SW 1271 (cell line): ENCODE measurements at places on chromosomes 2 and 18.

- DNase-seq: no peak
These were observed 36.8 kb downstream of the MEX3C start for GRCh38 chr18:51160646-51161045.

DNA sequence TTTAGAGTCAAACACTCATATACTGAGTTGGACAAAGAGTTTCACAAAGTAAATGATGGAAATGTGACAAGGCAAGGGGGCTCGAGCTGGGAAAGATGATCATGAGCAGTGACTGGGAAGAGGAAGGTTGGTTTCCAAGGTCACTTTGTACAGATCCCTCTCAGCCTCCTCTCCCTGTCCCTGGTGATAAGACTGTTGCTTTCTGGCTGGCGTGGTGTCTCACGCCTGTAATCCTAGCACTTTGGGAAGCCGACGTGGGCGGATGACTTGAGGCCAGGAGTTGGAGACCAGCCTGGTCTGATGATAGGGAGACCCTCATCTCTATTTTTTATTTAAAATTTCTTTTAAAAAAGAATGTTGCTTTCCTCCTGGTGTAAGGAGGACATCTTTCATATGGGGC lies 86.6 kb upstream of the STPG4 start:
- no peak for DNase-seq

DNA sequence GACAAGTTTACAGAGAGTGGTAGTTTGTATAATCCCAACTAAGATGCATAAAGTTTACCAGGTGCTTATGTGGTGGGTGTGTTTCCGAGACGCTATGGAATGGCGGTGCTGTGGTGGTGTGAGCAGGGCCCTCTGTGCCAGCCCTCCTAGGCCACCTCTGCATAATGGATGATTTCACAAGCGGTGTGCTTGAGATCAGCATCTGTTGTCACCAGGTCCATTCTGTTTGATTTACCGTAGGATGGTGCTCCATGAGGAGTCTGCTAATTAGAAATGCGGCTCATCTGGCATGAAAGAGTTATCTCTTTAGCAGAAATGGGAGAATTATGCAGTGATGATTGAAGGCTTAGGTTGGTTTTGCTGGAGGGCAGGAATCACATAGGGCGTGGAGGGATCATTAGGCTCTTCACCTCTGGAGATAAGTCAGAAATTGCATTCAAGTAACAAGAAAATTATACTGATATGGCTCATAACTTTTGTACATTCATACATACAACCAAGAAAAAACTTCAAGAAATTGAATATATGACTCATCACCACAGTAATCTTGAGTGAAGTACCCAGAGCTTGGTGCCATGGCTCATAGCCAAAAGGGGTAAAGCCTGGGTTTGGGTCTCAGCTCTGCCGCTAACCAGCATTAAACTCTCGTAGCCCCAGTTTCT lies 41.4 kb downstream of the CRIM1 start:
- no peak for DNase-seq

- peak; percentile 31 for DNase-seq
These were observed 26.0 kb downstream of the ACADL start for GRCh38 chr2:210199186-210199765.

GRCh38 chr2:148218326-148219075 lies 197.6 kb downstream of the MBD5 start:
- DNase-seq: no peak

- no peak for DNase-seq
These were observed 97.5 kb downstream of the ERBB4 start for GRCh38 chr2:212441141-212441540.

GRCh38 chr2:211439011-211439410 lies 882.6 kb downstream of the CPS1 start:
- DNase-seq: no peak

GRCh38 chr2:100561191-100561590 lies 1.6 kb upstream of the PDCL3 start:
- DNase-seq: no peak

DNA sequence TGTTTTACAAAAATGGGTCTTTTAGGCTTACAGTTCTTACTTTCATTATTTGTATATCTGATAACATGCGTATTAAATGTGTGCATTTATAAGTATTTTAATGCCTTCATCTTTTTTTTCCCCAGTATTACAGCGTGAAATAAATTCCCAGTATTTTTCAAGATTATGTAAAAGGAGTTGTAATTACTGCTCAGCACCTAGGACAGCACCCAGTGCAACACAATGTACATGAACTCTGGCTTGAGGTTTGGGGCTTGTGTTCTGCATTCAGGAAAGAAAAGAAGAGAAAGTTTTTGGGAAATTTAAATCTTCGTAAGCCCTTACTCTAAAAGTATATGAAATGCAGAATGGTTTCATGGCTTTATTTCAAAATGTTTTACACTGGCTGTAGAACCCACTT lies 16.7 kb downstream of the ZNF638 start:
- no peak for DNase-seq

- DNase-seq: peak; percentile 44
These were observed 211.6 kb upstream of the MMADHC start for GRCh38 chr2:149799013-149799705.

GRCh38 chr2:70767079-70767698 lies 811 bp downstream of the ADD2 start:
- no peak for DNase-seq

DNA sequence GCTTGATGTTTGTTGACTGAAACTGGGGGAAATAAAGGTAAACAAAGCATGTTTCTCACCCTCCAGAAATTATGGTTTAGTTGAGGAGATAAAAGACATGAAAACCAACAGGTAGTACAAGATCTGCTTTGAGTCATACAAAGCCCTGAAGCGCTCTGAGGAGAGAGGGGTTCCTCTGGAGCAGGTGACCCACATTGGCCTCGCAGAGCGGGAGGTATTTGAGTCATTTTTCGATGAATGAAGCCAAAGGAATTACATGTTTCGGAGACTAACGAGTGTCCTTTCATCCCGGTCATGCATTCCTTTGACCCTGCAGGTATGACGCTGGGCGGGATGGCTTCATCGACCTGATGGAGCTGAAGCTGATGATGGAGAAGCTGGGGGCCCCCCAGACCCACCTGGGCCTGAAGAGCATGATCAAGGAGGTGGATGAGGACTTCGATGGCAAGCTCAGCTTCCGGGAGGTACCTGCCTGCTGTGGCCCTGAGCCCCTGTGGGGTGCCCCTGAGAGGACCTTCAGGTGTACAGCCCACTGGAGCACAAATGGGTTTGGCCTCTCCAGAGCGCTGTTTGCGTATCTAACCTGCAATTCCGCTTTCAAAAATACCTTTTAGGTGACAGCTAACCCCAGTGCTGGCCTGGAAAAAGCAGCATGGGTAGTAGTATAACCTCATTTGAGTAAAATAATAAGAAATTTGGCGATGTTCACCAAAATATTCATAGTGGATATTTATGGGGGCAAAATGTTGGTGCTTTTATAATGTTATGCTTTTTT lies 29.3 kb downstream of the EFHD1 start:
- DNase-seq: no peak

DNA sequence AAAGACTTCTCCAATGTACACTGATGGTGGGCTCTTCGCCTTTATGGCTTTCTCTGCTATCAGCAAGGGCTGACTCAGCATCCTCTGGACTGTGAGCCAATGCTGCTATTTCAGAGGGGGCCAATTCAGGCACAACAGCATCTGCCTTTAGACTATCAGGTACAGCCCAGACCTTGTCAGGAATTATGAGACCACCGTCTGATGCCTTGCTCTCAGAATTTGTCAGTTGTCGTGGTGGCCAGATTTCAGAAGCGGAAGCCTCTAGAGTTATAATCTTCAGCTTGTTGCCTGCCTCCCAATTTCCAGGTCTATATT lies 92.7 kb downstream of the ALPK2 start:
- no peak for DNase-seq

- no peak for DNase-seq
These were observed 46.3 kb downstream of the ADCYAP1 start for GRCh38 chr18:950882-951495.

DNA sequence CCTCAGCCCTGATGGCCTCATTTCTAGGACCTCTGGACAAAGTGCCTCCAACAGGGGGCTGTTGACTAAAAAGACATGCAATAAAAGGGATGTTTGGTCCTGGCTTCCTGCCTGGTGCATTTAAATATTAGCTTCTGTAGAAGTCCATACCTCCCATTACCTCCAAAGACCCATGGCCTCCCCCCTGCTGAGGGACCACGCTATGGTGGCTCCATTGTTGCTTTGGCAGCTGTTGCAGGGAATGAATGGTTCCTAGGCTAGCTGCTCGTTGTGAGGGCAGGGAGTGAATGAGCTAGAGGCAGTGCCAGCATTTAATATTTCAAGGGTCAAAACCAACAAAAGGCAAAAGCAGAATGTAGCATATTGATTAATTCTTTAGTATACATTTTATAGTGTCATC lies 285.9 kb downstream of the SLC8A1 start:
- no peak for DNase-seq

DNA sequence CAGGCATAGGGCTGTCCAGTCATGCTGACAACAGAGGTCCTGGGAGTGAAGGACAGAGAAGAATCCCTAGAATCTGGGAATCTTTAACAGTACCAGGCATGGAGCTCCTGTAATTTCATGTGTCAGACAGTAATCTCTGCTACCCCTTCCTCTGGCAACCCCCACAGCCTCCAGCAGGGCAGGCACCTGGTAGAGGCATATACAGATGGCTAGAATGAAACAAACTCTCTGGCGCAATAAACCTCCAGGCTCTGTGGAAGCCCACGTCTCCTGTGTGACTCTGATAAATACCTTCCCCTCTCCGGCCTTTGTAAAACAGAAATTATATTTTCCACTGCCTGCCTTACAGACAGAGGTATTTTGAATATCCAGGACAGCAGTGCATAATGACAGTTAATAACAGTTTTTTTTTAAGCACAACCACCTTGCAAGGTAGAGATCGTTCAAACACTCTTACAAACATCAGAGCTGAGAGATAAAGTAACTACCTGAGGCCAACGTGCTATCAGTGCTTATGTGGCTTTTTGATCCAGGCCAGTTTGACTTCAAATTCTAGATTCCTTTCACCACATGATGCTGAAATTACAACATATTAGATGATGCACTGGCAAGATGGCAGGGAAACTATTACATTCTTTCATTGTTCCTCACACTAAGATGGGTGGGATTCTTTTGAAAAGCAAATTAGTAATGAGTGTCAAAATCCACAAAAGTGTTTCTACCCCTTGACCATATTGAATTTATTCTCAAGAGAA lies 47.7 kb upstream of the TMEM247 start:
- DNase-seq: no peak

DNA sequence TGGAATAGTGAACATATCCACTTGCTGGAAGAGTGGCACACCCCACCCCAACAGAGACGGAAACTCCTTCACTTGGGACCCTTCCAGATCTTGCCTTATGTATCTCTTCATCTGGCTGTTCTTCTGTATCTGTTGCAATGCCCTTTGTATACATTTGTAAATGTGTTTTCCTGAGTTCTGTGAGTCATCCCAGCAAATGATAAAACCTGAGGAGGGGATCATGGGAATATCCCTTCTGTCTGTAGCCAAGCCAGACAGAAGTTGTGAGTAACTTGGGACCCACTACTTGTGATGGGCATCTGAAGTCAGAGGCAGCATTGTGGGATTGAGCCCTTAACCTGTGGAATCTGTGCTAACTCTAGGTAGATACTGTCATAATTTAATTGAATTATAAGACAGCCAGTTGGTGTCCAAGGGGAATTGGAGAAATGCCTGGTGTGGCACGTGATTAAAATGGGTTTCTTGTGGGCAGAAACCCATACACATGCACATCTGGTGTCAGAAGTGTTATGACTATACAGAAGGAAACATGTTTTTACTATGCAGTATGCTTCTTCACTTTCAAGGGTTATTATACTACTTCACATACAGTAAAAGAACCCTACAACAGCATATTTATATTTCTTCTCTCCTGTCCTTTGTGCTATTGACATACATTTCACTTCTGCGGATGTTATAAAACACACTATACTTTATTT lies 32.3 kb upstream of the TMEM247 start:
- DNase-seq: no peak

GRCh38 chr2:50102383-50102782 lies 929.5 kb downstream of the NRXN1 start:
- no peak for DNase-seq

DNA sequence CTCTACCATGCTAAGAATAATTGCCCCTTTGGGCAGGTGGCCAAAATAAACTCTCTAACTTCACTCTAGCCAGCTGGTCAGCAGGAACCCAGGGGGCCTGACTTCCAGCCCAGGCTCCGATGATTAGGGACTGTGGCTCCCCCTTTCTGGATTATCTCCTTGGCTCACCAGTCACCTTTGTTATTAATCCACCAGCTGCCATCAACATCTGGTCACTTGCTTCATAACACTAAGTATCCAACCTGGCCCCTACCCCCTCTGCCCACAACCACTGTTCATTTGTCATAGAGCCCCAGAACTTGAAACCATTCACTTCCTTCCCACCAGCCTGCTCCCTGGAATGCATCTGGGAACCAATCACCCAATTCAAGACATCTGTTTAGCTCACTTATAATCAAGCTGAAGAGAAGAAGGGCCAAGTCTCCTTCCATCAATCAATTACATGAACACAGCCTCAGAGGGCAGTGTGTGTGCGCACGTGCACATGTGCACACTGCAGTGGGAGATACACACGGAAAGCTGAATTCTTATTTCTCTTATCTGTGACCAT lies 215.1 kb downstream of the ALK start:
- no peak for DNase-seq

GRCh38 chr18:52716973-52717372 lies 377.0 kb downstream of the DCC start:
- no peak for DNase-seq

DNA sequence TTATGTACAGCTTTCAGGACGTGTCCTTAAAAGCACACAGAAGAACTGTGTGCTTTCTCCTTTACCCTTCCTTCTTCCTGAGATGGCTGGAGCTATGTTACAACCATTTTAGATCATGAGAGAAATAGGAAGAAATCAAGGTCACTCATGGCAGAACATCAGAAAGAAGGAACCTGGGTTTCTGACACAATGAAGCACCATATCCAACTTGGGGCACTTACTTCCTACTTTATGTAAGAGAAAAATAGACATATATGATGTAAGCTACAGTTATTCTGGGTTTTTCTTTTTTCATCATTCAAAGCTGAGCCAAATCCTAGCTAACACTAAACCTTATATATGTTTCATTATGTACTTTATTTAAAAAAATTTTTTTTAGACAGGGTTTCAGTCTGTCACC lies 79.5 kb downstream of the FAM161A start:
- no peak for DNase-seq

GRCh38 chr2:61995515-61995914 lies 90.0 kb downstream of the COMMD1 start:
- DNase-seq: no peak
